GM23248 (cell line): ENCODE measurements at places on chromosomes 6 and 20. TPM values are rescaled to one million over a fixed set of nuclear protein-coding genes. Genes with fewer than 3 reads are reported as not detected.

DNA sequence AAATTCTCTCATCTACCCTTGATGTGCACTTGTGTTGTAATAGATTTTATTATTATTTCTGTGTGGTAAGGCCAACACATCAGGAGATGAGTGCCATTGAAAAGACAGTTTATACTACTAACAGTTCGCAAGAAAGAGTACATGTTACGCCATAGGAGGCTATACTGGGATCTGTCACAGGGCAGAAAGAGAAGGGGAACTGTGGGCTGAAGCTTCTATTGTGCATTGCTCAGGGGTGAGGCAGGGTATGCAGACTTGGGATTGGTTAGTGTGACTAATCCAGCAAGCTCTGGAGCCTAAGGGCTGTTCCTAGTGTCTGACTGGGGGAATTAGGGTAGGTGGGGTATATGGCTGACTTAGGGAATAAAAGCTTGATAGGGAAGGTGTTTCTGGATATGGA lies 50.9 kb downstream of the GPR63 start:
- DNase-seq: no peak

GRCh38 chr20:45346291-45346718 lies 1.9 kb downstream of the SDC4 start:
- DNase-seq: no peak

DNA sequence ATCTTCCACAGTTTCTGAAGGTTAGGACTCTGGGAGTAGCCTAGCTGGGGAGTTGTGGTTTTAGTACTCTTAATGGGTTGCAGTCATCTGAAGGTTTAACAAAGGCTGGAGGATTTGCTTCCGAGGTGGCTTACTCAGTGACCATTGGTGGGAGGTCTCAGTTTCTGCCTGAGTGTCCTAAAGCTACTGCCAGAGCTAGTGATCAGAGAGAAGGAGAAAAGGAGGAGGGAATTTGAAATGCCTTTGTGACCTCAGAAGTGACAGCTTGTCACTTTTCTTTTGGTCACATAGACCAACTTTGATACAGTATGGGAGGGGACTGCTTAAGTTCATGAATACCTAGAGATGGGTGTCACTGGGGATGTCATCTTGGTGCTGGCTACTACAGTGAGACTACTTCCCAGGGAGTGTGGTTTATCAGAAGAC lies 41.3 kb downstream of the NCOA3 start:
- DNase-seq: peak; percentile 54

SIRPB1 gene
- not detected in 2 replicates for polyA plus RNA-seq

GRCh38 chr6:22145376-22145775 lies 151.5 kb downstream of the PRL start:
- DNase-seq: no peak

DNA sequence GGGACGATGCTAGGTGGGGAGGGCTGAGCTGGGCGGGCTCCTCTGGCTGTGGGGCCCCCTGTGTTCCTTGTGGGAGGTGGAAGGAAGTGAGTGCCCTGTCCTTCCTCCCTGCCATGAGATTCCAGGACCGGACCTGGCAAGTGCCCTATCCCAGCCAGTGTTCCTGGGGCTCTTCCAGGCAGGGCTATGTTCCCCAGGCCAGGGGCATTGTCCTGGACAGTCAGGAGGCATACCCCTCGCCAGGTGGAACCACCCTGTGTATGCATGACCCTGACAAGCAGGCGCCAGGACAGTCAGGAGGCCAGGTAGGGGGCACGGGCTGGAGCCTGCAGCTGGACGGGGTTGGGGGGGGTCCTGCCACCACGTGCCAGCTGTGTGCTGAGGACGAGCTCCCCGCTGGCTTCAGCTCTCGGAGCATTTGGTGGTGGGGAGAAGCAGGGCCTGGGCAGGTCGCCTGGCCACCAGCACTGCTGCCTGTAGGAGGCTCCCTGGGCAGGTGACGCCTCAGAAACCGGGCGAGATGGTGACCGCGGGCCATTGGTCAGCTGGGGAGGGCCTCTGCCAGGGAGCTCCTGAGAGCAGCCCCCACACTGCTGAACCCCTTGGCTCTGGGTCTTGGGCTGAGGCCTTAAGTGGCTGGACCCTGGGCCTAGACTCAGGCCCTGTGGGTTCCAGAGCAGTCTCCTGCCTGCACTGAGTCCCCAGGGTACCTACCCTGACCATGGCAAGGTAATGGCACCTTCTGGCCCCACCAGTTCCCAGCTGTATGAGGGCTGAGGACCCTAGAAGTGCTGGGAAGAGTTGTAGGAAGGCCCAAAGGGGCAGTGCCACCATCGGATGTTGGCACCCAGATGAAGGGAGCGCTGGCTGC lies 694 bp downstream of the SLC17A9 start:
- peak; percentile 60 for DNase-seq

GRCh38 chr6:15132167-15132566 lies 113.7 kb upstream of the JARID2 start:
- DNase-seq: no peak

GSTA3 gene
- polyA plus RNA-seq: not detected in 2 replicates

DNA sequence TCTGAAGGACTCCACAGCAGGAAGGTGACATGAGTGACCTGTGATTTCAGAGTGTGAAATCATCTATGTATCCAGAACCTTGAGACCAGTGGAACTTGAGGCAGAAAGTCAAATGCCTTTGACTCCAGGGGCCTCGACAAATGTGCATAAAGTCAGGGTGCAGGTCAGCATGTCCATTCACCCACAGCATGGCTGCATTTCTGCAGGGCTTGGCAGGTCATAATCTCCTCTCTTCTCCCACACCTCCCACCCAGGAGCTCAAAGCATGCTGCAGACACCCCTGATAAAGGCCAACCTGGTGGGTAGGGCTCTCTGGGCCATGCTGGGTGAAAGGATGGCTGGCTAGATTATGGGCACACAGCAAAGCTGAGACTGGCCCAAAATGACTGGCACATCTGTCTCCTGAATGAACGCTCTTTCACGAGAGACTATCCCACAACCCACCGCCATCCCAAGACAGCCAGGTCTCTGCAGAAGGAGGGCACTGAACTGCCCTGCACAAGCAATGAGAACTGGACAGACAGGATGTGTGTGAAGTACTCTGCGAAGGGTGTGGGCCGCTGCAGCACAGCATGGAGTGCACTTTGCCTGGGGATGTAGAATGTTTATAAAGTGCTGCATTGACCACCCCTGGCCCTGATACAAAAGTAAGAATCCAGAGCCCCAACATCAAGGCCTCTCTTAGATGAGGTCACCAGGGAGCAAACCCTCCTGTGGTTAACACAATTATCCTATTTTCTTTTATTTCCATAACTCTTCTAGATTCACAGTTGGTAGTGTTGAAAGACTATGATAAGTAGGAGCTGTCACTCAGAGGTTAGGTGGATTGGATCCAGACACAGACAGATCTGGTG lies 78.2 kb upstream of the NXT1 start:
- no peak for DNase-seq

DNA sequence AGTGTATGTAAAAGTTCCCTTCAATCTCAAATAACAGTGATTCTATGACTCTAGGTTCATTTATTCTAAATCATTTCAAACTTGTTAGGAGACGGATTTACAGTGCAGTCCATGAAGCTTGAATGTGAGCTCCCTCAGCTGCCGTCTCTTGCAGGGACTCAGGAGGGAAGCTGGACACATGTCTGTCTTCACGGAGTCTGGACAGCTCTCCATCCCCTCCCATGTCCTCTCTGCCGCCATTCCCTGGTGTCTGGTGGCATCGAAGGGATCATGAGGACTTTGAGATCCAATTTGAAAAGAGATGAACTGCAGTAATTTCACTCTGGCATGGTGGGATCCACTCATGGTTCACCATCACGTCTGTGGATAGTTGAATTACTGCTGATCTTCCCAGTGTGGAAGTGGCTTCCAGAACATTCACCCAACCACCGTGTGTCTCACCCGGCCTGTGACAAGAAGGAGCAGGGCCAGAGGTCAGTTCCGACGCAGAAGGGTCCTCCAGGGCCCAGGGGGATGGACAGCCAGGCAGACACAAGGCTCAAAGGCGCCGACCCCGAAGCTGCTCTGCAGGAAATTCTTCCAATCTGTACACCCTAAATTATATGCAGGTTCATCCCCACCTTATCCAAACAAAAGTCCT lies 370.1 kb downstream of the THBS2 start:
- no peak for DNase-seq

DNA sequence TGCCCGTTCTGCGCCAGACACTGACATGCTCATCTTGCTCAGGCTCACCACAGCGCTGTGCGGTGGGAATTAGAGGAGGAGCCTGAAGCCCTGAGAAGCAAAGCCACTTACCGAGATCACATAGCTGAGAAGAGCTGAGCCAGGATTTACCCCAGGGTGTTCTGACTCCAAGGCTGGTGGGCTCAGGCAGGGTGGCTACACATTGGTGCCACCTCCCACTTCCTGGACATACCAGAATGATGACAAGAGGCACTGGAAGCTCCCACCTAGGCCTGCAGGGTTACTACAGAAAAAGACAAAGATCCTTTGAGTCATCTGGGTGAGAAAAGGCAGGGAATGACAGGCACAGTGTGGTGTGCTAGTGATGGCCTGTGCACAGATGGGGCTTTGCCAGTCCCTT lies 24.4 kb upstream of the FKBP1A start:
- peak; percentile 79 for DNase-seq

DNA sequence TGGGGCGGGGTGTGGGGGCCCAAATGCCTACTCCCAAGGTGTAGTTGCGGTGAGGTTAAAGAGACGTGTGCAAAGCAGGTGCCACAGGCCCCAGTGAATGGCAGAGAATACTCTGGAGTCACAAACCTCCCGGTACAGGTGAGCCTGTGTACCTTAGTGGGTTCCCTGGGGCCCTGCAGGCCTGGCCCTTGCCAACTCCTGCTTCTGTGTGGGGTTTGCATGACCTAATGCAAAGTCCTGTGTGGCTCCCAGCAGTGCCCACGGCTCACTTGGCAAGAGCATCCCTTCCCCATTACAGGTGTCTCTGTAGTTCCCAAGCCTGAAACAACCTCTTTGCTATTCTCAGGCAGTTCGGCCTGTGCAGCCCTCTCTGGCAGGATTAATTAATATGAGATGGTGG lies 17.5 kb downstream of the SPDEF start:
- no peak for DNase-seq

ADAM33 gene
- 17.4 and 22.6 TPM in 2 replicates for polyA plus RNA-seq

GRCh38 chr6:44234101-44235025 lies 11.0 kb downstream of the SLC29A1 start:
- DNase-seq: peak; percentile 90

GRCh38 chr20:10710991-10711775 lies 37.4 kb upstream of the JAG1 start:
- no peak for DNase-seq

DNA sequence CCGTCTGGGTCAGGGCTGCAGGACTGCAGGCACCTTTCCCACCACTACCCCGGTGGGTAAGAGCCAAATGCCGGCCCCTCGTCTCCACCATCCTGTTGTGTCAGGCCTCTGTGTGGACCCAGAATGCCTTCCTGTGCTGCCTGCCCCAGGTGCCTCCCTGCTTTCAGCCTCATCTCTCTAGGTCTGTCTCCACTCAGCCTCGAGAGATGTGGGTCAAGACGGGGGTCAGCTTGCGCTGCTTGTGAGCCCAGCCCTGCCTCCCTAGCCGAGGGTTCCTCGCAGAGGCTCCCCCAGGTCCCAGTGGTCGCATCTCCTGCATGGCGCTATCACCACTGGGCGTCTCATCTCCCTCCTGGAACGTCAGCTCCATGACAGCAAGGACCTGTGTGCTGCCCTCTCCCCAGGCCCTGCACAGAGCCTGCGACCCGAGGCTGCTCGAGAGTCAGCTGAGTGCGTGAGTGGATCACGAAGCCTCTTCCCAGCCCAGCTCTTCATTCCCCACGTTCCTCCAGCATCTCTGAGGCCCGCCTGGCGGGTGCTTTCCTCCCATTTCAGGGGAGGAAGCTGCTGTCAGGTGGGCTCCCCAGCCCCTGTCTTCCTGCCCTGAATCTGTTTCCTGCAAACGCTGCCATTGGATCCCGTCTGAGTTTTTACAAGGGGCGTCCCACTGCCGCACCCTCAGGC lies 38.7 kb upstream of the ZBP1 start:
- DNase-seq: no peak

DNA sequence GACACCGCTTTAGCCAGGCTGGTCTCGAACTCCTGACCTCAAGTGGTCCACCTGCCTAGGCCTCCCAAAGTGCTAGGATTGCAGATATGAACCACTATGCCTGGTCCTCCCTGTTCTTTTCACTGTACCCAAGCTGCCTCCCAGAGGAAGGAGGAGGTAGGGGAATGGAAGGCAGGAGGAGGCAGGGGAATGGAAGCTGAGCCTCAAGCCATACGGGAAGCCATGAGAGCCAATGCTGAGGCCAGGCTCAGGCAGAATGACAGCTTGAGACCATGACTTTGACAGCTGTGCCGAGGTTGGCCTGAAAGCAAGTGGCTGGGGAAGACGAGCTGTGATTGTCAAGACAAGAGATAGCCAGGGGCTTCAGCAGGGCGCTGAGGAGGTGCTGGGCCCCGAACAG lies 13.6 kb upstream of the ZNF335 start:
- DNase-seq: peak; percentile 20

SSR1 gene
- 241 and 257 TPM in 2 replicates for polyA plus RNA-seq

DNA sequence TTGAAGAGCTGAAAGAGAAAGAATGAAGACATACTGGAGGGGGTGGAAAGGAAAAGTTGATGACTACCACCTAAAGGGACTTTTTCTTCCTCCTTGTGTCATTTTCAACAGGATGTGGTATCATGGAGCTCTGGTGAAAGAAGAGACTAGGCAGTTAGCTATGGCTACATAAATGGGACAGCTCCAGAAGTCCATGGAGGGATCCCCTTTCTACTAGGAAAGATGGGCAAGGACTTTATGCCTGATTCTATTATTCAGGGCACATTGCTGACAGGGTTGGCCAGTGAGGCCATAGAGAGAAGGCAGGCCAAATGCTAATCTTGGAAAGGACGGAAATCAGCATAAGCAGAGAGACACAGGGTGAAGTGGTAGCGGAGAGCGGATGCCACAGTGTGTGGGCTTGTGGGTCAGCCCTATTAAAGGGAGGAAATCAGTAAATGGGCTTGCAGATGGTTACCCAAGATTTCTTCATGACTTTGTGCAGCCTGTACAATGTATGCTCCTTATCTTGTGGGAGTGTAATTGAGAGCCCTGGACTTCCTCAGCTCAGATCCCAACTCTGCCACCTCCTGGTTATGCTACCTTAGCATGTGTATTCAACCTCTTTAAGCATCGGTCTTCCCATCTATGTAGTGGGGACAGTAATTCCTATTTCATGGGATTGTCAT lies 77.4 kb upstream of the TMEM170B start:
- DNase-seq: peak; percentile 25

GRCh38 chr6:128327890-128328289 lies 192.5 kb downstream of the PTPRK start:
- DNase-seq: peak; percentile 48

- DNase-seq: no peak
Observed at GRCh38 chr6:81969011-81969410, 216.5 kb upstream of the TENT5A start.

TFEB gene
- 5.5 and 6.4 TPM in 2 replicates for polyA plus RNA-seq

OPRM1 gene
- polyA plus RNA-seq: not detected in 2 replicates

- DNase-seq: no peak
Observed at GRCh38 chr6:42891199-42891722, 11.8 kb downstream of the RPL7L1 start.

- DNase-seq: no peak
Observed at GRCh38 chr20:1214838-1215261, 11.0 kb upstream of the RAD21L1 start.

CPNE5 gene
- 0.14 and 0.23 TPM in 2 replicates for polyA plus RNA-seq
